ENCODE measurements at places on chromosomes 4 and X. TPM values are rescaled to one million over a fixed set of nuclear protein-coding genes. Genes with fewer than 3 reads are reported as not detected.

DNA sequence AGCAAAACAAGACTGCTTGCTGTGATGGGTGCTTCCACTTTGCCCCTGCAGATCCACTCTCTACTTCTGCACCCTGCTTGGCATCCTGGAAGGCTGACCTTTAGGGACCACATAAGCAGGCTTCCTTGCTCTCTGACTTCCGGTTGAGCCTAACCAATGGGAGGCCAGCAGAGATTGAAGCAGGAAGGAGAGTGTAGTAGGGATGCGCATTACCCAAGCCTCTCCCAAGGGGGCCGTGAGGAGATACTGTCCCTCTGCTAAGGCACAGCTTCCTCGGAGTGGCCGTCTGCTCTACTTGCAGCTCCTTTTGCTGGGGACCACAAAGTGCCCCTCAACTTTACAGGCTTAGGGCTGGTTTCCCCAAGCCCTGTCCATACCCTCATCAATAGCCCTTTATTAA is 624.3 kb upstream of the TENM3 start:
- H3K27me3 ChIP-seq = no peaks in the 10 kb centered on the region
- H3K27ac ChIP-seq = no peak overlapping the region
- no peaks in the 10 kb centered on the region for H3K36me3 ChIP-seq
- H3K4me1 ChIP-seq = no peaks in the 10 kb centered on the region

MYOZ2 gene
- not detected for total RNA-seq

DNA sequence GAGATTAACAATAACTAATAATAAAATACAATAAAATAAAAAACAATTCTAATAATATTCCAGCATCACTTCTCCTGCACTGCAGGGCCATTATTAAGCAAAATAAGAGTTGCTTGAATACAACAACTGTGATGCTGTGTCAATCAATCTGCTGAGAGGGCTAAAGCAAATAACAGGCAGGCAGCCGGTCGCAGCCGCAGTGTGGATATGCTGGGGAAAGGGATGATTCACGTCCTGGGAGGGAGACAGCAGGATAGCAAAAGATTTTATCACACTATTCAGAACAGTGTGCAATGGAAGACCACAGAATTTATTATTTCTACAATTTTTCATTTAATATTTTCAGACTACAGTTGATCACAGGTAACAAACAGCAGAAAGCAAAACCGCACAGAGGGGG is 76.5 kb upstream of the SMARCAD1 start:
- H3K4me1 ChIP-seq = no peaks in the 10 kb centered on the region
- H3K36me3 ChIP-seq = no peaks in the 10 kb centered on the region
- DNase-seq = no peak
- H3K4me3 ChIP-seq = no peak overlapping the region
- no peak overlapping the region for H3K27ac ChIP-seq
- H3K27me3 ChIP-seq = peaks cover 2% of the 10 kb centered on the region

SOD3 gene
- not detected for total RNA-seq

UGT2A3 gene
- total RNA-seq = not detected

- no peak for DNase-seq
- peaks cover 39% of the 10 kb centered on the region for H3K4me1 ChIP-seq
- peaks cover 6% of the 10 kb centered on the region for H3K36me3 ChIP-seq
- no peak overlapping the region for H3K4me3 ChIP-seq
- H3K27ac ChIP-seq = no peak overlapping the region
These were observed 3.4 kb downstream of the FOXO4 start for GRCh38 chrX:71098951-71099506.

TRPC5OS gene
- total RNA-seq = not detected

DNA sequence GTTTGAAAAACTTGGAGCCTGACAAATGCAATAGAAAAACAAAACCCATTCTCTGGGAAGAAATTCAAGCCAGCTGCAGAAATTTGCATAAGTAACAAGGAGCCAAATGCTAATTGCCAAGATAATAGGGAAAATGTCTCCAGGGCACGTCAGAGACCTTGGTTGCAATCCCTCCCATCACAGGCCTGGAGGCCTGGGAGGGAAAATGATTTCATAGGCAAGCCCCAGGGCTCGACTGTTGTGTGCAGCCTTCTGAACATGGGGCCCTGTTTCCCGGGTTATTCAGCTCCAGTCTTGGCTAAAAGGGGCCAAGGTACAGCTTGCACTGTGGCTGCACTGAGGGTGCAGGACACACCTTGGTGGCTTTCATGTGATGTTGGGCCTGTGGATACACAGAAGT is 760.4 kb upstream of the PABPC4L start:
- H3K36me3 ChIP-seq = no peaks in the 10 kb centered on the region
- DNase-seq = no peak
- no peaks in the 10 kb centered on the region for H3K4me1 ChIP-seq
- H3K27ac ChIP-seq = no peak overlapping the region
- no peak overlapping the region for H3K4me3 ChIP-seq
- no peaks in the 10 kb centered on the region for H3K27me3 ChIP-seq

GRCh38 chrX:129091097-129091496 is 432.2 kb downstream of the SMARCA1 start:
- no peak for DNase-seq
- H3K27ac ChIP-seq = no peak overlapping the region
- H3K36me3 ChIP-seq = no peaks in the 10 kb centered on the region
- H3K4me3 ChIP-seq = no peak overlapping the region

GRCh38 chrX:40266490-40267333 is 169.0 kb upstream of the BCOR start:
- no peaks in the 10 kb centered on the region for H3K36me3 ChIP-seq
- peak overlapping the region; percentile 68 for H3K4me3 ChIP-seq
- H3K27me3 ChIP-seq = peaks cover 1% of the 10 kb centered on the region
- peaks cover 2% of the 10 kb centered on the region for H3K4me1 ChIP-seq
- no peak overlapping the region for H3K27ac ChIP-seq
- peak; percentile 22 for DNase-seq
